Stimulated activated naive B cell treated with anti-CD40 and anti-IgM and Interleukin-4, amounts not matched to agents 10 μg/mL and 1 μg/mL and 100 μg/mL, for 72 hours (primary cell): ENCODE measurements at places on chromosomes 12 and 14.

- DNase-seq, result no peak
These were observed 10.5 kb downstream of the ZFP36L1 start for GRCh38 chr14:68782091-68782981.

- no peak for DNase-seq
These were observed 123.6 kb downstream of the TSPAN9 start for GRCh38 chr12:3200814-3201233.

- peak; percentile 74 for DNase-seq
These were observed 217.4 kb upstream of the RTL1 start for GRCh38 chr14:101120641-101121507.

DNA sequence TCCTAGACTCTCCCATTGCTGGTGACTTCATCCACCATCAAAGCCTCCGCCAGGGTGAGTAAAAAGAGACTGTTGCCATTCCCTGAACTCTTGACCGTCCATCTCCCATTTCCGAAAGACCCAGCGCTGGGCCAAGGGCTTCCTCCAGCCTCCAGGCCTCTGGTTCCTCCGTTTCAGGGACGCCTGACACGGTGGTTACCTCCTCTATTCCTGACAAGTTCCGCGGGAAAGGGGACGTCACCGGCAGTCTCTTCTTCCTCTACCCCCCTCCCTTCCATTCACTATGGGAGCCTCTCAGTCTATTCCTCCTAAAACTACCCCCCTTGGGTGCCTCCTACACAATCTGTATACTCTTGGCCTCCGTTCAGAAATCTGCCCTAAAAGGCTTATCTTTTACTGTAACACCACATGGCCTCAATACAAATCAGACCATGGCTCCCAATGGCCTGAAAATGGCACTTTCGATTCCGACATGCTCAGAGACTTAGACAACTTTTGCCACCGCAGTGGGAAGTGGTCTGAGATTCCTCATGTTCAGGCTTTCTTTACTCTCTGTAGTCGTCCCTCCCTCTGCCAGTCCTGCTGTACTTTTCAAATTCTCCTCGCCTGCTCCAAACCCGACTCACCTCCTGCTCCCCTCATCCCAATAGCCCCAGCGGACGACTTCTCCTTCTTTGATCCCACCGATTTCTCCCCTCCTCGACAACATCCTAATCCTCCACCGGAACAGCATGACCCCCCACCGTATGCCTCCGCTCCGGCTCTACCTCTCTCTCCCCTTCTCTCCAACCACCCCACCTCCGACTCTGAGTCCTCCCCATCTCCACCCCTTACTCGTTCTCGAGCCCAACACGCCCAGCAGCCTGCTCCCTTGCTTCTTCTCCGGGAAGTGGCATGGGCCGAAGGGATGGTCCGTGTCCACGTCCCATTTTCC, 70.4 kb downstream of the MOK start:
- no peak for DNase-seq

DNA sequence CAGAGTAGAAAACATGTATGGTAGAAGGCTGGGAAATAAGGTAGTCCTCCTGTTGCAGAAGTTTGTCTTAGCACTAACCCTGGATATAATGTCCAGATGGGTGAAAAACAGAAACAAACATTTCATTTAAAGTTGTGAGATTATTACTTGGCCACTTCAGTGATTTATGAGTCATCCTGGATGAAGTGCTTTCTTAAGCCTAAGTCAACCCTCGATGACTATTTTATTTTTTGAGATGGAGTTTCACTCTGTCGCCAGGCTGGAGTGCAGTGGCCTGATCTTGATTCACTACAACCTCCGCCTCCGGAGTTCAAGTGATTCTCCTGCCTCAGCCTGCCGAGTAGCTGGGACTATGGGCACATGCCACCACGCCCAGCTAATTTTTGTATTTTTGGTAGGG, 10.2 kb downstream of the DLST start:
- no peak for DNase-seq
